ENCODE measurements at places on chromosomes 3 and 15.

GRCh38 chr15:60416484-60416883, 18.7 kb upstream of the ANXA2 start:
- H3K27ac ChIP-seq: no peak overlapping the region
- DNase-seq: no peak
- no peaks in the 10 kb centered on the region for H3K36me3 ChIP-seq
- H3K4me1 ChIP-seq: no peaks in the 10 kb centered on the region
- H3K27me3 ChIP-seq: no peaks in the 10 kb centered on the region

- H3K4me3 ChIP-seq: no peak overlapping the region
- no peak for DNase-seq
- no peaks in the 10 kb centered on the region for H3K27me3 ChIP-seq
- H3K4me1 ChIP-seq: no peaks in the 10 kb centered on the region
- H3K36me3 ChIP-seq: no peaks in the 10 kb centered on the region
Observed at GRCh38 chr3:119160815-119161214, 12.6 kb upstream of the UPK1B start.

DNA sequence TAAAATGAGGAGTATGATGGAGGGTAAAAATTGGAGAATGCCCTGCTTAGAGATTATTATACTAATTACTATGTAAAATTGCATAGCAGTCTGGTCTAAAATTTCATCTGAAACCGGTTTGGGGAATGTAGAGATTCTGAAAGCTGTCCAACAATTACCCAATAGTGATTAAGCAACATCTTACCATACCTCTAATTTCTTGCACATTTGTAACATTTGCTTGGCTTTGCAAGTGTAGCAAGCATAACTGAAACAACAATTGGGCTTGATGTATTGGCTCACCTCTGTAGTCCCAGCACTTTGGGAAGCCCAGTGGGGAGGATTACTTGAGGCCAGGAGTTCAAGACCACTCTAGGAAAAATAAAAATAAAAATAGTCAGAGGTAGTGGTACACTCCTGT, 17.4 kb downstream of the AADACL2 start:
- no peak overlapping the region for H3K4me3 ChIP-seq
- no peak for DNase-seq
- no peak overlapping the region for H3K27ac ChIP-seq

GRCh38 chr3:22373827-22374226, 622.8 kb upstream of the ZNF385D start:
- DNase-seq: no peak
- H3K4me3 ChIP-seq: no peak overlapping the region
- H3K27ac ChIP-seq: no peak overlapping the region
- H3K36me3 ChIP-seq: no peaks in the 10 kb centered on the region
- no peaks in the 10 kb centered on the region for H3K4me1 ChIP-seq
- no peaks in the 10 kb centered on the region for H3K27me3 ChIP-seq
